ENCODE measurements at places on chromosomes 16 and 17.
A peak's percentile ranks its signal among the peaks of the same experiment; 100 is the strongest.

GRCh38 chr17:34365340-34365739 lies 2.3 kb upstream of the CCL1 start:
- no peak for DNase-seq

GRCh38 chr16:1290860-1291575 lies 18.4 kb upstream of the UBE2I start:
- no peak for DNase-seq

GRCh38 chr16:47469227-47469626 lies 8.1 kb downstream of the PHKB start:
- no peak for DNase-seq

DNA sequence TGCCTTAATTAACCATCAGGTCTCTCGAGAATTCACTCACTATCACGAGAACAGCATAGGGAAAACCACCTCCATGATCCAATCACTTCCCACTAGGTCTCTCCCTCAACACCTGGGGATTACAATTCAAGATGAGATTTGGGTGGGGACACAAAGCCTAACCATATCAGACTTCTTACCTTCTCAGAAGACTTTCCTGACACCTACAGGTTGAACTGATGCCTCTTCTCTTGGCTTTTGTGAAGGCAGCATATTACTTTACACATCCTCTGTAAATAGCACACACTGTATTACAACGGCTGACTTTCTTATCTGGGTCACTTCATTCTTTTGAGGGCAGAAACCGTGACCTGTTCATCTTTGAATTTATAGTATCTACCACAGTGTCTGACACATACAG lies 23.6 kb downstream of the BMERB1 start:
- DNase-seq: no peak

DNA sequence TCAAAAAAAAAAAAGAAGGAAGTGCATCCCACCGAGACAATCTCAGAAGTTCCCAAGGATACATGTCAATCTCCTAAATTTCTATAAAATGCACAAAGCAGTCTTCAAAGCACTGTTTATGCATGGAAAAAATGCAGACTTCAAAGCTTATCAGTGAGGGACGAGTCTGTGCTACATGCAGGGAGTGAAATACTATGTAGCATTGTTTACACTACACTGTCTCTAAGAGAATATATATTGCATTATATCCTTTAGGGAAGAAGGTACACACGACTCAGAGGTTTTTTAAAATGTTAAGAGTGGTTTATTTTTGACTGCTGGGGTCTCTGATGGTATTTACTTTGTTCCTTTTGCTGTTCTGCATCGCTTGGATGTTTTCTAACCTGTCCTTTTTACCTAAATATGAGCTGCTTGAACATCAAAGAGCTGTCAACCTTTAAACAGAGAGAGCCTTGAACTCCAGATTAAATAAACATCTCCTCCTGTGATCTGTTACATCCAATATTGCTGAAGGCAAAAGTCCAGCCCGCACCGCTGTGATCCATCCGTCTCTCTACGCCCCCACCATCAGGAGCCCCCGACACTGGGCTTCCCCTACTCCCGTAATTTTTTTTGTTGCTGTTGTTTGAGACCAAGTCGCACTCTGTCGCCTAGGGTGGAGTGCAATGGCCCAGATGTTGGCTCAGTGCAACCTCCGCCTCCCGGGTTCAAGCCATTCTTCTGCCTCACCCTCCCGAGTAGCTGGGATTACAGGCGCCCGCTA lies 1.4 kb downstream of the FBXO31 start:
- no peak for DNase-seq

- DNase-seq: no peak
Measured at GRCh38 chr17:73261617-73261951, at the start of gene CPSF4L. CPSF4L (minus strand) TSS chr17:73261880; CDS start chr17:73261818, 62 bp downstream.

DNA sequence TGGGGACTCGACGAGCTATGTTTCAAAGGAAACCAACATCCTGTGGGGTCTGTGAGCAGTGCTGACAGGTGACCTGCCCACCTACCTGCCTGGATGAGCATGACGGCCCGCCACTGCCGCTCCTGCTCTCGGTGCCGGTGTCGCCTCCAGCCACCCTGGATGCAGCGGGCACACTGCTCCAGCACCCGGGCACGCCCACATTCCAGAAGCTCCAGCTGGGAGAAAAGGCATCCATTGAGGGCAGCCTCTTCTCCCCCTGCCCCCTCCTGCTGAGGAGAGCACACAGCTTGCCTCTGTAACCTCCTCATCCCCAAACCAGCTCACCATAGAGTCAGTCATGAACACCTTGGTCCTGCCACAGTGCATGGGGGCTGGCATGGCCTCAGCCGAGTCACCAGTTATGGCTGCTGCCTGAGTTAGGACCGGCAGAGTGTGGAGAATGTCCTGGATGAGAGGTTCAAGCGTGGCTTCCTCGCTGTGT lies 14.3 kb downstream of the ZNHIT3 start:
- no peak for DNase-seq

DNA sequence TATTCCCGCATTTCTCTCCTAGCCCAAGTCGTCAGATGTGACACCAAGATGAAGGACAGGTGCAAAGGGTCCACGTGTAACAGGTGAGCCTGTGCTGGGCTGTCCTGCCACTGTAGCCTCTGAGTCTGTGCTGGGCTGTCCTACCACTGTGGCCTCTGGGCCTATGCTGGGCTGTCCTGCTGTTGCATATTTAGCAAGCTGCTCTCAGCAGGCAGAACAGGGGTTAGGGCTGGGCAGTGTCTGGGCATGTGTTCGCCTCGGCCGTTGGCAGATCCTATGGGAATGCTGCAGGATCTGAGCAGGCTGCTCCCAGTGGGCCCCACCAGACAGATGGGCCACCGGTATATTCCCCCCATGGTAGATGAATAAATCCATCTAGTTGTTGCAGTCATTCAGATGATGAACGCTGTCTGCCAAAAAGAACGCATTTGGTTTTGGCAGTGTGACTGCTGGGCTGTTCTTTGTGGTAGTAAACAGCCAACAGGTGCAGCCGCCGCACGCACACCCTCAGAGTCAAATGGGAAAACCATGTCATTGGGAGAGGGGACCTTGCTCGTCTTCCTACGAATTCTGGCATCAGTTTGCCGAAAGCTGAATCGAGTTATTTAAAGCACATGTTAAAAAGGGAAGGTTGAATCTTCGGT lies 49.2 kb downstream of the CRISPLD2 start:
- no peak for DNase-seq

- DNase-seq: peak; percentile 93
Measured at GRCh38 chr16:87560428-87561199, 41.7 kb upstream of the JPH3 start.

GRCh38 chr17:58184308-58184985 lies 8.1 kb upstream of the EPX start:
- peak; percentile 22 for DNase-seq

DNA sequence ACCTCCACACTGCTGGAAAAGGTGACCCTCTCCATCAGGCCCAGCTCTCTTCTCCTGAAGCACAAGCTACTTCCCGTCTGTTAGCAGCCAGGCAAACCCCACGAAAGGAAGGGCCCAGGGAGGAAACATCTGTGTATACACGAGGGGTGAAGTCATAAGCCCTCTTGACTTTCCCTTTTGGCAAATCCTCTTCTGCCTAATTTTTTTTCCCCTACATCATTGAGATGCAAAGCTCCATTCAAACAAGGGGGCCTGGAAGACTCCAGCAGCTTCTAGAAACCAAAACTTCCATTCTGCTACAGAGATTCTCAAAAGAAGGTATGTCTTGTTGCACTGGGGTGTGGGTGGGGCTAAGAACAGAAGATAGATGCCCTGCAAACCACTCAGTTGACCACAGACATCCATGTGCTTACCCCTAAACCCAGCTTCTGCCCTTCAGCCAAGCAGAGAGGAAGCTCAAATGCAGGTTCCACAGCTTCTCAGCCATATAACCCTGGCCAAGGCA lies 145.6 kb upstream of the RCVRN start:
- no peak for DNase-seq

DNA sequence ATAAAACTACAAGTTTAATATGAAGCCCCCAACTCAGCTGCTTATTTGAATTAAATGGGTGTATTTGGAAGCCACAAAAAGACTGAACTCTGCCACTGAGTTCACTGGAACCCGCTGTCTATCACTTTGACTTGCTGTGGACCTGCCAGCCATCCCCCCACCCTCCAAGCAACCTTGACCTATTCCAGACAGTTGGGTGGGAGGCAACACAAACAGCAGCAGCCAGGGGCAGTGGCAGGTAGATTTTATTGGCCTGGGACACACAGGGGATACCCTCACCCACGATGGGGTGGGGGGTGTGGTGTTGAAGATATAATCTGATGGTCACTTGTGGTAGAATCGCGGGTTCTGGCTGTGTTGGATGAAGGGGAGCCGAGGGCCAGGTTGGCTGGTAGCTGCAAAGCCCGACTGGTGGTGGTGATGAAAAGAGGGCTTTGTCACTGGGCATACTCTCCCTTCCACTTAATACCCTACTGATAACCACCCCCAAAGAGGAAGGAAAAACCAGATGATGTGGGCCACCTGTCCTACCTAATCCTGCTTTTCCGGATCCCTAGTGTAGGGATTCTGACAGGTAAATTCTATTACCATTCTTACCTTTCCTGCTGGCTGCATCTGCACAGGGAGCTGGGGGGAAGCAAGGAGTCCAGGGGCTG lies 2.6 kb downstream of the GPS2 start:
- no peak for DNase-seq

DNA sequence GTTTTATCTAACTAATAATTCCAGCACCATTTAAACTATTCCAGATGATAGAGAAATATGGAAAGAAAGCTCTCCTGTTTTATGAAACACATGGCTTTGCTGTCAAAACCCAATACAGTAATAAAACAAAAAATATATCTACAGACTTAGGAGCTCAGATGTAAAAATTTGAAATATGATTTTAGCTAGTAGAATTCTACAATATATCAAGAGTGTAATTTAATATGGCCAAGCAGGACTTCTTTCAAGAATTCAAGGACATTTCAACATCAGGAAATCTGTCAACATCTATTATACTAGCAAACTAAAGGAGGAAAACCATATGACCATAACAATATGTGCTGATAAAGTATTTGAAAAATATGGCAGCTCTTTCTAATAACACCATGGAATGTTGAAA lies 57.5 kb downstream of the CCDC182 start:
- no peak for DNase-seq

- DNase-seq: no peak
Measured at GRCh38 chr17:19440421-19440820, 29.4 kb downstream of the RNF112 start.

DNA sequence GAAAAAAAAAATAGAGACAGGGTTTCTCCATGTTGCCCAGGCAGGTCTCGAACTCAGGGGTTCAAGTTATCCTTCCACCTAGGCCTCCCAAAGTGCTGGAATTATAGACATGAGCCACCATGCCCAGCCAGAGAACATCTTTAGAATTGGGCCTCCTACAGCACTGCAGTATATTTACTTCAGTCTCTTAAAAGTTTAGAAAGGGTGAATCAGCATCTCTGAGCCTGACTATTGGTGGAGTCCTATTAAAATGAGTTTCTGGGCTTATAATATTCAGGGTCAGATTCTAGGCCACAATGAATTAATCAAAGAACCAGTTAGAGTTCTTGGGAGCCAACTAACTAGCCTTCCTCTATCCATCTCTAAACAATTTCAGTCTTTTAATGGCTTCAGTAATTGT lies 22.8 kb downstream of the TADA2A start:
- no peak for DNase-seq

DNA sequence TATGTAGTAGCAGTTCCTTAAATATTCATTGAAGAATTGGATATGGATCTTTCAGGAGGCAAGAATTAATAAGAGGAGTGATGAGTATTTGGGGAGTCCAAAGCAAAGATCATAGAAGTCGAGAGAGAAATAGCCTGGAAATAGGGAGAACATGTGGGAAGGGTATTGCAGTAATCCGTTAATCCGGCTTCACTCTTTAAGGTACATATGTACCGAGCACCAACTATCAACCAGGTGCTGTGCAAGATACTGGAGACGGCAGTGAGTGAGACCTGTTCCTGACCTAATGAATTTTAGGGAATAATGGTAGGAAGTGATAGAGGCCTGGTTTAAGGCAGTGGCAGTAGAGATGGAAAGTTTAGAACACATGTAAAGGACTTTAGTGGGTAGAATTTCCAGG lies 1.1 kb downstream of the ELP5 start:
- no peak for DNase-seq

DNA sequence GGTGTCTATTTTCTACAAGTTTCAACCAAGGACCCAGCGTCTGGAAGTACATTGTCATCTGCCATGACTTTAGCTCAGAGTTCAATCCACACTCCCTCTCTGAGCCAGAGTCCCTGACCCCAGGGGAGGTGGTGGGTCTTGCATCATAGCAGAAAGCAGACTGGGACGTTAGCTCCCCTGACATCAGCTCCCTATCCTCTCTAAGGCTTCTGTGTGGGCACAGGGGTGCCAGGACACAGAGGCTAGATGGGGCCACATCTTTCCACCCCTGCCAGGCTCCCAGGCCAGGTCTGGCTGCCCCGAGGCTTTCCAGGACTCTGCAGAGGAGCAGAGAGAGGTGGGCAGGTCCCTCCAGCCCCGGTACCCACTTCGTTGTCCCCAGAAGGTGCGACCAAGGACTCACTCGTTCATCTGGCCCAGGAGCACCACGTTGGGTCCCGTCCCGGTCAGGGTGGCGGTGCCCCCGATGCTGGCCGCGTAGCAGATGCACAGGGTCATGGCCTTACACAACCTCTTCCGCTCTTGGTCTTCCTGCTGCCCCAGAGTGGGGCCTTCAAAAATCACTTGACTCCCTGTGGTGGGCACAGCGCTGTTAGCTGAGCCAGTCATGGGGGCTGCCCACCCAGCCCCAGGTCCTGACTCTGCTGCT lies 10.5 kb downstream of the SLC13A5 start:
- no peak for DNase-seq

- no peak for DNase-seq
Measured at GRCh38 chr16:67561501-67561823, 864 bp upstream of the CTCF start.

DNA sequence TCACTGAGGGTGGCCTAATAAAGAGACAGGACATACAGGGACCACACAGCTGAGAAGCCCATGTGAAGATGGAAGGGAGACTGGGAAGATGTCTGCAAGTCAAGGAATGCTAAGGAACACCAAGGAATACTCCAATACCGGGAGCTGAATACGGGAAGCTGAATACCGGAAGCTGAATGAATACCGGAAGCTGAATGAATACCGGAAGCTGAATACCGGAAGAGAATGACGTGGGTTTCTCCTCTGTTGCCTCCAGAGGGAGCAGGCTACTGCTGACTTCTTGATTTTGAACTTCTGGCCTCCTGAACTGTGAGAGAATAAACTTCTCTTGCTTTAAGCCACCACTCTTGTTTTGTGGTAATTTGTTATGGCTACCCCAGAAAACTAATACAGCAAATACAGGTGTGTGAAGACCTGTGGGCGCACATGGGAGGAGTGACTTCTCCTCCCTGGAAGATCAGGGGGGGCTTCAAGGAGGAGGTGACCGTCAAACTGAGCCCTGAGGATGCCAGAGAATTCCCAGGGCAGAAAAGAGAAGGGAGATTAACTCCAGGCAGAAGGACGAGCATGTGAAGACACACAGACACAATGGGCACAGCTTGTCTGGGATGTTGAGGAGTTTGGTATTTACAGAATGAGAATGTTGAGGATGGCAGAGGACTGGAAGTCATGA lies 259.9 kb downstream of the IRF8 start:
- no peak for DNase-seq

Measured in HEK293T (cell line).